ENCODE measurements at places on chromosomes 12 and 14.

- no peak for ATAC-seq
These were observed 360.8 kb downstream of the AEBP2 start for GRCh38 chr12:19799895-19800602.

GRCh38 chr12:32397696-32398095, 1.7 kb upstream of the FGD4 start:
- no peak for ATAC-seq

DNA sequence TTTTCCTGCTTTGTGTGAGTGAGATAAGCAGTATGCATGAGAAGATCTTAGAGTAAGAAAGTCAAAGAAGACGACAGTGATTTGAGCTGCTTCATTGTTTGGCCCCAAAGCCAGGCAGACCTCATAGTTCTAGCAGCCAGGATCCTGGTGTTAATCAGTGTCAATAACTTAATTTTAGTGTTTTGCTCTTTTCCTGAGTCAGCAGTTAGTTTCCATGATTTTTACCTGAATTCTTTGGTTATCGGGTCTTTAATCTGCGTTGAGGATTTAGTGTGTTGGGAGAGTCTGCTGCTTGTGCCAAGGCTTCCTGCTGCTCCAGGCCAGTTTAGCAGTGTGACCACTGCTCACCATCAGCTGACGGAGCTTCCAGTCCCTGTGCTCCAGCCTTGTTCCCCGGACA, 241.6 kb upstream of the SOX5 start:
- no peak for ATAC-seq

GRCh38 chr12:388541-389141, 479 bp downstream of the KDM5A start:
- ATAC-seq, result peak; percentile 10

DNA sequence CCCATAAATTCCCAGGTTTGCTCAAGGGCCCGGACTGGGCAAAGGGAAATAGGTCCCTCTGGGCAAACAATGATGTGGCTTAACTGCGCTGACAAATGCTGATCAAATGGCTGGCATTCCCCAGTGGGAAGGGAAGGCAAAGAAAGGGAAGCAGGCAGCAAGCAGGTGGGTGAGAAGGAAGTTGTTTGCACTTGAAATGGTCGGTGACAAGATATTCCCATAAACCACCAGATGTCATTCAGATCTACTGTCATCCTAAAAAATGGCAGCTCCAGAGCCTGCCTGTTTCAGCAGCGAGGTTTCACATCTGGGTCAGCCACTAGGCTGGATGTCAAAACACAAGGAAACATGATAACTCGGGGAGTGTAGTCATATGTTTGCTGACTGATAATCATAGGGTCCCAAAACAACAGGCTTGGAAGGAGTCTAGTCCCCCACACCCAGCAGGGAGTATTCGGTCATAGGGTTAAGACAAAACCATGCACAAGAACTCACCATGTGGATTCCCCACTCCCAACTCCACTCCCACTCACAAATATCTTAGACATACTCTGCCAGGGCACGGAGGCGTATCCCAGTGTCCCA, 37.9 kb upstream of the MDM1 start:
- no peak for ATAC-seq

GRCh38 chr12:80316222-80316621, 127.8 kb upstream of the PTPRQ start:
- ATAC-seq, result no peak

DNA sequence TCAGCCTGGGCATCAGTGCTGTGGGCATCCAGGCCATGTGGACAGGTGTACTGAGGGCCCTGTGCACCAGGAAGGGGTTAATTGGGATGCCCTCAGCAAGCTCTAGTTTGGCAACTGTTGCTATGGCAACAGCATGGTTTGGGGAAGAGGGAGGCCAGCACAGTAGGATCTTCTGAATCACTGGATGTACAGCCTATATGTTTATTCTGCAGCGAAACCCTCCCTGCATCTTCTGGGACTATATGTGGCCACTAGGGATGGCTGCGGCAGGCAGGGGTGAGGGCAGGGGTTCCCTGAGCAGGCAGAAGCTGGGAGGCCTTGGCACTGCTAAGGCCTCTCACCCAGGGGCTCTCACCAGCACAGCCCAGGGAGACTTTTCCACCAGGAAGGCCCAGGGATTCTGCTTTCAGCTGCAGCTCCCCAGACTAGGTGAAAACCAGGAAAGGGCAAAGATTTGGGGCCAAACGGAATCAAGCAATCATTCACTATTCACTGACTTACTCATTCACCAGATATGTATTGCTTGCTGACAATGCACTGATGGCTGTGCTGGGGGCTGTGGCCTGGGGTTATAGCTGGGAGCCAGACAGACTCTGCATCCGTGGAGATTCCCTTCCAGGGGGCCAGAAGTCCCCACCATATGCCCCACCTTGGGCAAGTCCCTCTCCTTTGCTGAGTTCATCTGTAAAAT, 42.8 kb downstream of the IRF2BPL start:
- no peak for ATAC-seq

GRCh38 chr12:64616201-64616600, 5.9 kb downstream of the RASSF3 start:
- no peak for ATAC-seq

- ATAC-seq, result peak; percentile 78
These were observed 497.4 kb downstream of the NPAS3 start for GRCh38 chr14:33435911-33436689.

GRCh38 chr14:53432378-53432802, 279.3 kb upstream of the DDHD1 start:
- no peak for ATAC-seq

- ATAC-seq, result no peak
These were observed 285.7 kb downstream of the RMST start for GRCh38 chr12:97748298-97748697.

DNA sequence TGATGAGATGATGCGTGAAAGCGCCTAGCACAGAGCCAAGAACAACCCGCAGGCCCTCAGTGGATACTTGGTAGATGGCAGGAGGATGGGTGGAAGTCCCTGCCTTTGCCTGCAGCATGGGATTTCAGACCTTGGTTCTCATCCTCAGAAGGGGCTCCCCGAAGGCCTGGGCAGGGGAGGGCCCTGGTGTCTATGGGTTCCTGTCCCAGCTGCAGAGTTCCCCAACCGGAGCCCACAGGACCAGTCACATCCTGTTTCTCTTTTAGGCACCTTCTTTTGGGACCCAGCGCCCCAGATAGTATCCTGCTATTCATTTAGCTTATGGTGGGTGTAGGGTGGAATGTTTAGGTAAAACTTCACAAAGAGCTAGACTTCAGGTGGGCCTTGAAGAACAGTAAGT, 55.5 kb downstream of the CALM1 start:
- no peak for ATAC-seq

DNA sequence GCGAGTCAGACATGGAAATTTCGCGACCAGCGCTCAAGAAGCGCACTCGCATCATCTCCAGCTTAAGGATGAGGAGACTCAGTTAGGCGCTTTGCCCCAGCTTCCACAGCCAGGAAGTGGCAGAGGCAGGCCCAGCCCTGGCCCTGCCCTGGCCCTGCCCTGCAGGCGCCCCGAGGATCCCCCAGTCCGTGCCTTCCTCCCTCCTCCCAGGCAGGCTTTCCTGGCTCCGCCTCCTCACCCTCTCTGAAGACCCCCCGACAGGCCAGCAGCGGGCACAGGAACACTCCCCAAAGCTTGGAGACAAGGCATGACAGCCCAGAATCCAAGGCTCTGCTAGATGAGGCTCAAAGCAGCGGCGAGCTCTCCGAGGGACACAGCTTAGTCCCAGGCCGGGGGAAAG, 25.1 kb downstream of the UBR7 start:
- no peak for ATAC-seq
